ENCODE measurements at places on chromosomes 2 and 18.

- DNase-seq, result no peak
These were observed 113.1 kb downstream of the DDX1 start for GRCh38 chr2:15704788-15705115.

GRCh38 chr2:11891028-11891427 is 144.6 kb downstream of the LPIN1 start:
- no peak for DNase-seq

GRCh38 chr18:35588995-35589394 is 7.5 kb downstream of the GALNT1 start:
- no peak for DNase-seq

GRCh38 chr2:37849911-37850310 is 75.2 kb upstream of the RMDN2 start:
- no peak for DNase-seq

GRCh38 chr2:12083713-12084419 is 337.4 kb downstream of the LPIN1 start:
- no peak for DNase-seq

- no peak for DNase-seq
These were observed 8.1 kb downstream of the MRPS5 start for GRCh38 chr2:95113464-95113863.

All from fibroblast of villous mesenchyme (primary cell).